DMS79 (cell line): ENCODE measurements at places on chromosomes 2 and 18.

DNA sequence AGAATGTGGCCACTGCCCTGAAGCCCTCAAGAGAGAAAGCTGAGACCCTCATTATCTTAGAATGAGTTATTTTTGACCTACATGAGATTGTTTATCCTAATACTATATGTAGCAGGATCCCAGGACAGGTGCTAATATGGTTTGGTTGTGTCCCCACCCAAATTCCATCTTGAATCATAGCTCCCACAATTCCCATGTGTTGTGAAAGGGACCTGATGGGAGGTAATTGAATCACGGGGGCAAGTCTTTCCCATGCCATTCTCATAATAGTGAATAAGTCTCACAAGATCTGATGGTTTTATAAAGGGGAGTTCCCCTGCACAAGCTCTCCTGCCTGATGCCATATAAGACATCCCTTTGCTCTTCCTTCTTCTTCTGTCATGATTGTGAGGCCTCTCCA is 76.8 kb downstream of the CCBE1 start:
- DNase-seq: no peak

- DNase-seq: no peak
Observed at GRCh38 chr18:9865764-9866490, 19.8 kb upstream of the TXNDC2 start.

DNA sequence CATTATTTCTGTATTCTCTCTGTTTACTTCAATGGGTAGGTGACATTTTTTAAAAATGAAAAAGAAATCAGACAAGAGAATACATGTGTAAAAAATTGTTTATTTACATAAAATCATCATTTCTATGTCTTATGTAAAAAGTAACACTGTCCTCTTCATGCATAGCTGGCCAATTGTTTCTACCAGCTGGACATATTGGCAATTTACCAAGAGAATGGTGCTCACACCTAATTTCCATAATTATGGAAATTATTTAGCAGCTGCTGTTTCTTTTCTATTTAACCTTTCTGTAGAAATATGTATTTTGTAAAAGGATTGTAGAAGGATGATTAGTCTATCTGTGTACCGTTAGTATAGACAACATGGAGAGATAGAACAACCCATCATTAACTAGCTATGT is 791.9 kb downstream of the TRIB2 start:
- DNase-seq: no peak

DNA sequence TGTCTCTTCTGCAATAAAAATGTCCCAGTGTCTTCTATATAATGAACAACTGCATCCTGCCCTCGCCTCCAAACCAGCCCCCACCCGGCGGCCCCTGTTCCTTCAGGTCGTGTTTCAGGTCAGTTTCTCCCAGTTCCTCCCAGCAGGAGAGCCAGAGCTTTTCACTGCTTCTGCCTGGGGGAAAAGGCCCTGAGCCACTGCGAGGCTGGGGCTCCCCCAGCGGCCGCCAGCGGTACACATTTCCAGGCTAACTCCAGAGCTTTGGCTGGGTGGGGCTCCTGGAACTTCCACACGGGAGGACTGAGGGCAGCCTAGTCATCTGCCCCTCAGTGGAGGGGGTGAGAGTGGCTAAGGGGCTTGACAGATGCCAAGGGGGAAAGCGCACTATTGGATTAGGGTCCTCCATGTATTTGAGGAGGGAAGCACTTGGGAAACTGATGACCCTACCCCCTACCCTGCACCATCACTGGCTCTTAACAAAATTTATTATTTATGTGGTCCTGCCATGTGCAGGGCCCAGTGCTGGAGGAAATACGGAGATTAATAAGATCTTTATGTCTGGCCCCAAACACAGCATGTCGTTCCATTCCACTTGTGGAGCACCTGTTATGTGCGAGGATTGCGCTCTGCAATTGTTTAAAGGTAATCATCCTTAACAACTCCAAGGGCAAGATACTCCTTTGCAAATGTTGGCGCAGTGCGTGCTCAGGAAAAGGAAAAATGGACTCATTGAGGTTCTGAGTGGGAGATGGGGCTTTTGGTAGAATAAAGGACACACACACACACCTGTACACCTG is 17.3 kb upstream of the CYS1 start:
- DNase-seq: peak; percentile 49

GRCh38 chr2:20111311-20112131 is 60.1 kb upstream of the LAPTM4A start:
- DNase-seq: no peak

DNA sequence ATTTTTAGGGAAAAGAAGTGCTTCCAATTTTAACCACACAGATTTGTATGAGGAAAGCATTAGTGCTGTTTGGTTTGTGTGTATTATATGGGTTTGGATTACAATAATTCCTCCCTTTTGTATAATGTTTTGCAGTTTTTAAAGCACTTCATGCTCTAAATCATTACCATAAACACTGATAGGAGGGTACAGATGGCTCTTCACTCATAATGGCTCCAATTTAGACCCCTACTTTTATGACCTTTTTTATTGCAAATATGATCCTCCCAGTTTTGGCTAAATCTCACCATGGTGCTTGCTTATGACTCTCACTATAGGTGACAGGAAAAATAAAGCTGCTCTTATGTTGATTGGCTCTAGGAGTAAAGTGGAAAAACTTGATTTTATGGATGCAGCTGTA is 23.8 kb upstream of the TMEM17 start:
- DNase-seq: no peak

DNA sequence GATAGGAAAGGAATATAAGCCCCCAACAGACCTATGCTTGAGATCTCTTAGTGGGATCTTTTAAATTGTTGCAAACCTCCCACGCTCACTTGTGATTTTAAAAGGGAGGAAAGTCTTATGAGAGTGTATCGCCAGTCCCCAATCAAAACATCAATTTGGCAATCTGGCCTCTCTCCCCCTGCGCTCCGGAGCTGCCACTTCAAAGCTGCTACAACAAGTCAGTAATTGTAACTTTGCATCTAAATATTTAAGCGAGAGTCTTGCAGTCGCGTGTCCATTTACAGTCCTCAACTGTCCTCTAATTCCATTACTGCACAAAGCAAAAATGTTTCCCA is 8.4 kb downstream of the PAX3 start:
- DNase-seq: no peak

- DNase-seq: no peak
Observed at GRCh38 chr18:42520138-42520537, 565.1 kb downstream of the PIK3C3 start.
